ENCODE measurements at places on chromosomes 6 and 20. TPM values are rescaled to one million over a fixed set of nuclear protein-coding genes. Genes with fewer than 3 reads are reported as not detected.

DNA sequence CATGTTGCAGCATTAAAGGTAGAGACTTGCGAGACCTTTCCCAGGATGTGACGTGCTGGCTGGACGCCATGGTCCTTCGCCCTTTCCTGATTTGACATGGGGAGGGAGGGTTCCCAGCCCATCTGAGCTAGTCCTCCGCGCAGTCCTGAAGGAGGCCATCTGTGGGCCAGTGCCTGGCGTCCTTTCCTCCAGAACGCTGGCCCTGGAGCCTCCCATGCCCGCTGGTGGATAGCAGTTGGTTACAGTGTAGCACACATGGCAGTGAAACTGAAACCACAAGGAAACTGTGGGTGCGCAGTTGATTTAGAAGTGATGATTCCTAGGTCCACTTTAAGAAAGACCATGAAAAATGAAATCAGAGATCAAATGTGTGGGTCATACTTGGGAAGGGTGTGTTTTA is 193.7 kb downstream of the CDH4 start:
- no peak for DNase-seq

- DNase-seq = peak; percentile 14
Observed at GRCh38 chr6:7787137-7787608, 61.3 kb downstream of the BMP6 start.

- DNase-seq = peak; percentile 82
Observed at GRCh38 chr20:50278684-50279531, 88.3 kb downstream of the CEBPB start.

GRCh38 chr6:33854572-33855030 is 50.8 kb upstream of the MLN start:
- DNase-seq = no peak

DNA sequence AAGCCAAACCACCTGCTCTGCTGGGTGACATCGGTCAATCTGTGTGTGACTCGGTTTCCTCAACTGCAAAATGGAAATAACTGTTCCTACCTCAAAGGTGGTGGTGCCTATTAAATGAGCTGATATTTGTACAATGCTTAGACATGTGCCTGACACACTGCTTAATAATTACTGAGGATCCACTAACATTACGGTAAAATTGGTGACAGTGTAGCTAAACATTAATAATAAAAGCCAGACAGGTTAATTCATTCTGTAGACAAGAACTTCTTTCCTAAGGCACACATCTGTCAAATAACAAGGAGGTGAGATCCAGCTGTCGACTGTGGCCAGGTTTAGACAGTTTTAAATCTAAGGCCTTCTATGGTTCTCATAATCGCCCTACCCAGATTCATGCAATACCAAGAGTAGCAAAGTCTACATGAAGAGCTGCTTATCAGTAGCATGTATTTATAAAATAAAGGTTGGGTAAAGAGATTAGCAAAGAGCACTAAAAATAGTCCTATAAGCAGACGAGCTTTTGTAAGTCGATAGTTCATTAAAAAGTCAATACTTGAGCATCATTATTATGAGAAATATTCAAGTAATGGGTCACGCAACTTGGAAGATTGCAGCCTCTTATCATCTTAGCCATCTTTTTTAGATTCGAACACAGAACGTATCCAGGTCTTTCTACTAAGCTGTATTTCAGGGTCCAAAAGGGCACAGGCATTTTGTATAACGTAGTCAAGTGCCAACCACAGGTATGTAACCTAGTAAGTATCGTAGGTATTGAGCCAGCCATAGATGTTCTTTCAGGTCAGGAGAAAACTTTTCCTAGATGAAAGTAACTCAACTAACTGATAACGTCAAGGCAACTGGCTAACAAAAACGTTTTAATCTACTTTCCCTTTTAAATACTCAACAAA is 3.2 kb downstream of the CNKSR3 start:
- DNase-seq = no peak

GRCh38 chr6:100818066-100818465 is 63.1 kb downstream of the ASCC3 start:
- DNase-seq = no peak

DNA sequence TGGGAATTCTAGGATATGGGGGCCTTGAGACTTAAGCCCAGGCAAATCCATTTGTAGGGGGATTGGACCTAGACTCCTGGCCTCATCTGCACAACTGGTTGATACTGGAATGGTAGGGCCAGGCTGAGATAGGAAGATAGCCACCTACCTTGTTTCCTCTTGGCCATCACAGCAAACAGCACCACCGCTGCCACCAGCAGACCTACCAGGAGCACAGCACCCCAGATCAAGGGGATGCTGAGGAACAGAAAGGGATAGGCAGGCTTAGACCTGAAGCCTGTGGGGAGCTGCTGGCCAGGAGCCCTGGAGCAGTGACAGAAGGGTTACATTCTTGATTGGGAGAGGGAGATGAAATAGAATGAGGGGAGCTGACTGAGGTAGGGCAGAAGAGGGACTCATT is 3.5 kb downstream of the TREML1 start:
- DNase-seq = no peak

DNA sequence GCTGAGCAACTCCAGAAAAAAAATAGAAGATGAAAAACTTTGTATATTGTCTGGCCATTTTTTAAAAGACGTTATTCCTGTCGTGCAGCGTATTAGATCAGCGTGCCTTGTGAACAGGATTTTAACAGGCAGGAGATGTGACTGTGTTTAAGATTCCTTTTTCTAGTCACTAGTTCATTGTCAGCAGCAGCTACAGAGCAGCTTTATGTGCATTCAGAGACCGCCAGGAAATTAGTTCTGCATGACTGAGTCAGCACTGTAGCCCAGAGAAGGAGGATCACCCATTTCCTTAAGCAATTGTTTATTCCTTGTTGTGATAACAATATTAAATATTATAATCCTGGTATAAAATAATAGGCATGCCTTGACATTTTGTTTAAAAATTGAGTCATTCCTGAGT is 75.4 kb upstream of the ADGRB3 start:
- no peak for DNase-seq

- no peak for DNase-seq
Observed at GRCh38 chr6:41594326-41594725, 43.9 kb upstream of the MDFI start.

- DNase-seq = no peak
Observed at GRCh38 chr6:150075034-150075421, 6.1 kb upstream of the ULBP3 start.

- DNase-seq = no peak
Observed at GRCh38 chr6:19410481-19410880, 426.7 kb upstream of the ID4 start.

The MC3R gene
- total RNA-seq = not detected

The HLA-DRB5 gene
- total RNA-seq = not detected

The F13A1 gene
- total RNA-seq = 58.4 TPM

All from transverse colon (tissue), 4 donors.